Heart right ventricle (tissue), 16 donors: ENCODE measurements at places on chromosomes 3 and 15.
A peak's percentile ranks its signal among the peaks of the same experiment; 100 is the strongest.

- DNase-seq: no peak
Observed at GRCh38 chr15:81865850-81866537, 179.8 kb downstream of the MEX3B start.

DNA sequence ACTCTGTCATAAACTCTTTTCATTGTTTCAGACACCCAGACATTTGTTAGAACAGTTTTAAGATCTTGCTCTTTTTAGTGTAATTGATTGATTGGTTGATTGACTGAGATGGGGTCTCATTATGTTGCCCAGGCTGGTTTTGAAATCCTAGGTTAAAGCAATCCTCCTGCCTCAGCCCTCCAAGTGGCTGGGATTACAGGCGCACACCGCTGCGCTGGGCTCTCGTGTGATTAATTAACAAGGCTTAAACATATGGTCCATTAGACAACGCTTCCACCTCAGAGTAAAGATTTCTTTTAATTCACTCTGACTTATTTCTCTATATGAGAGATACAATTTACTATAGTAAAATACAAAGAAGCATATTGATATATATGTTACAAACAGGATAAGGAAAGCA, 114.0 kb upstream of the C2CD4B start:
- no peak for DNase-seq

DNA sequence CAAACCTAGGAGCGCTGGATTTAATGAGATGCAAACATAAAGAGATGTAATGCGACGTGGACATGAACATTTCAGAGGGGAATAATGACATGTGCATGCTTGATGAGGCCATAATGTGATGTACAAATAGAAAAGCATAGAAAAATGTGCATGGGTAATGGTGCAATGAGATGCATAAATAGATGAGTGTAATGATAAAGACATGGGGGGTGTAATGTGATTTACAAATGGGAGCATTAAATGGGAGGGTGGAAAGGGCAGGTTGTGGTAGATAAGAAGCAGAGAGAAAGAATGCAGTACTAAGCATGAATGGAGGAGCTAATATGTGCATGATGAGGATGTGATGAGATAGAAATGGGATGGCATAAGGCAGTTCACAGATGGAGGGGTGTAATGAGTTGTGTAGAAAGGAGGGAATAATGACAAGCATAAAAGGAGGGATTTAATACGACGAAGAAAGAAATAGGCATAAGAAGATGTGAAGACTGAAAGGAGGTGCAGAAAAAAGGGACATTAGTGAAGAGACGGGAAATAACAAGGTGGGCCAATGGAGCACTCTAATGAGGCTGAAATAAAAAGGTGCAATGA, 137.5 kb upstream of the CCNL1 start:
- DNase-seq: no peak

- DNase-seq: no peak
Observed at GRCh38 chr3:145032791-145033190, 1061.2 kb downstream of the DIPK2A start.

- DNase-seq: peak; percentile 14
Observed at GRCh38 chr3:49295489-49296058, 18.5 kb upstream of the C3orf62 start.

- DNase-seq: no peak
Observed at GRCh38 chr3:181724192-181724965, 12.7 kb downstream of the SOX2 start.

- DNase-seq: no peak
Observed at GRCh38 chr3:138213398-138214085, 26.4 kb downstream of the ARMC8 start.

GRCh38 chr3:168870892-168871291, 775.2 kb upstream of the GOLIM4 start:
- DNase-seq: no peak

DNA sequence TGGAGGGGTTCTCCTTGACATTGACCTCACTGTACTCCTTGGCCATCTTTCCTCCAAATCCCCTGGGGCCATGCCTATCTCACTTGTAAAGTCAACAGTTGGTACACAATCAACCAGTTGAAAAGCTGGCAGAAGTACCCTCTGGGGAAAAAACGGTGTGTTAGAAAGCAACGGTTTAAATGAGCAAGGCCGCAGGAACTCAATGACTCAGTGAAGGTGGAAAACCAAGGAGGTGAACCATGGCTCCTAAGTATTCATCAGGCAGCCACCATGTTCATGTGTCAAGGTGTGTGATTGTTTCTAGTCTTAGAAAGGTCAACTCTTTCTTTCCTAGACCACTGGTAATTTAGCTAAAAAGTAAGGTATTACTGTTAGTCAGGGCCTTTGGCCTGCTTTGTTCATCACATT, 130.9 kb upstream of the SATB1 start:
- DNase-seq: no peak

- DNase-seq: no peak
Observed at GRCh38 chr3:54671511-54671910, 256.3 kb downstream of the LRTM1 start.

- DNase-seq: peak; percentile 85
Observed at GRCh38 chr3:126389112-126389793, 5.5 kb upstream of the CFAP100 start.

GRCh38 chr3:183244981-183245476, 8.0 kb upstream of the B3GNT5 start:
- DNase-seq: no peak
